Stimulated activated CD4-positive, alpha-beta T cell treated with anti-CD3 and anti-CD28 coated beads, Interleukin-4, amount 100 ng/mL, for 1 hour (primary cell): ENCODE measurements at places on chromosomes 16 and 17.

GRCh38 chr16:73031155-73031866 is 16.6 kb downstream of the ZFHX3 start:
- DNase-seq = no peak

- DNase-seq = no peak
These were observed 208.9 kb downstream of the CDH13 start for GRCh38 chr16:82835487-82836155.

DNA sequence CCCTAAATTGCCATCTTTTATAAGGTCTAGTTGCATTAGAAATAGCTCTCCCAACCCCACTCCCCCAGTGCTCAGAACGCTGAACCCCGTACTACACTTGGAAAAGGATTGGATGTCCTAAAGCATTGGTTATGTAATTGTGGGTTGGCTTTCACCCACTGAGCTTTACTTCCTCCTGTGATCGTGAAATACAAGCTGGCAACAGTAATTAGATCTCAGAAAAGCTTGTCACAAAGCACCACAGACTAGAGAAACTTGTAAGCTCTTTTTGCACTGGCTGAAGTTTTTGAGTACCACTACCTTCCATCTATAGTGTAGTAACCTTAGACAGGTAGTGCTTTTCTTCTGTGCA is 54.4 kb downstream of the SIAH1 start:
- DNase-seq = no peak

GRCh38 chr16:52529226-52529625 is 17.7 kb downstream of the TOX3 start:
- DNase-seq = no peak

- no peak for DNase-seq
These were observed 38.2 kb upstream of the PHAF1 start for GRCh38 chr16:67071476-67072048.

- DNase-seq = no peak
These were observed 389.0 kb downstream of the MAF start for GRCh38 chr16:79211586-79211985.

DNA sequence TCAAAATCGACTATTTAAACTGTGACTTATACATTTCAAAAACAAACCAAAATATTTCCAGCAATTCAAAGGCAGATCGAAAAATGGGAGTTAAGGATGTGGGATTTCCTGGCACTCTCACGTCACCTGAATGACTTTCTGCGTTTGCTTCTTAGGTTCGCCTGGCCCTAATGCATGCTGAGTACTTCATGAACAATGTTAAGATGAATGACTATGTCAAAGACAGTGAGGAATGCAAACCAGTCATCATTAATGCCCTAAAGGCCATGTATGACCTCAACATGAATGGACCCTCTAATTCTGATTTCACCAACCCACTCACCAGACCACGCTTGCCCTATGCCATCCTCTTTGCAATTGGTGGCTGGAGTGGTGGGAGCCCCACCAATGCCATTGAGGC is 7.3 kb downstream of the KLHL10 start:
- no peak for DNase-seq
